ENCODE measurements at places on chromosomes 7 and 10.

DNA sequence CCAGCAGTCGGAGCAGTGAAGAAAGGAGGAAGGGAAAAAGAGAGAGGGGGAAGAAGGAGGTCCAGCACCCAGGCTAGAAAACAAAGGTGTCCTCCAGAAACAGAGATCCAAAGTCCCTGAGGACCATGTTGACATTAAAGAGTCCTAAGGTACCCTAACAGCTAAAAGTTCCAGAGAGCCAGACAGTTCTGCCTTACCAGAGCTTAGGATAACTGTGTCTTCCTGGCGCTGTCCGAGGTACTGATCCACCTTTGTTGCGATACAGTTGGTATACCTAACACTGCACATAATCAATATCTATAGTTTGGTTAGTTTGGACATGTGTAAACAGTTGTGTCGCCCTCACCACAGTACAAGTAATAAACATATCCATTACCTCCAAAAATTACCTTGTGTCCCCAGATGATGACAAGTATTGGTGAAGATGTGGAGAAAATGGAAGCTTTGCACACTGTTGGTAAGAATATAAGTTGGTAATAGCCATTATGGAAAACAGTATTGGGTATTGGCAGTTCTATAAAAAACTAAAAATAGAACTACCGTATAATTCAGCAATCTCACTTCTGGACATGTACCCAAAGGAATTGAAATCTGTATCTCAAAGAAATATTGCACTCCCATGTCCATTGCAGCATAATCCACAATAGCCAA, 59.8 kb downstream of the GRID1 start:
- no peak for DNase-seq

DNA sequence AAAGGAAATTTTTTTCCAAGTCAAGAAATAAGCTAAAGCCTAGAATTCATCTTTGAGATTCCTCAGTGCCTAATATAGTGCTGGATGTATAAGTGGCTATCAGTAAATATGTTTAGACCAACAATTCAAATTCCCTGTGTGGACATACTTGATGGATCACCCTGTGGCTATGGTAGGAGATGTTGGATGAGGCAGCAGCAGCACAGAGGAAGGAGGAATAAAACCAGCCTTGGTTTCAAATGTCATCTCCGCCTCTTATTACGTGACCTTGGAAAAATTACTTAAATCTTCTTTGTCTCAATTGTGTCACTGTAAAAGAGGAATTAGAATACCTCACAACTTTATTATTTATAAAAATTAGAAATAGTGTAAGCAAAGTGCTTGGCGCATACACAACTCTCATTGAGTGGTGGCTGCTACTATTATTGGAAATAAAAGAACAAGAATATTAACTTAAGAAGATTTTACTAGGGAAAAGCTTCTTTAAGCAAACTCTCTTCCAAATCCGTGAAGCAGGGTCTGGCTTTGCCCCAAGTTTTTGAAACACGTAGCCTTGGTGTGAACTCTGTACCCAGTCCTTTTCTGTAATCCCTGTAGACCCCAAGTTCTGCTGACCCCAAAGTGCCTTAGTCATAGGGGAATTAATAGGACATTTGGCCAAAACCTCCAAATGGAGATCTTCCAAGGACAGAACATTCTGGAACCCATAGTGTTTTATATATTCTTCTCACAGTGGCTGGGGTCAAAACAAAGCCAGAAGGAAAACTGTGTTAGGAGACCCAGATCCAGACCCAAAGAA, 283.8 kb downstream of the PTEN start:
- DNase-seq = no peak

GRCh38 chr10:44761076-44761475, 150.1 kb upstream of the TMEM72 start:
- DNase-seq = no peak

GRCh38 chr7:11294965-11295364, 321.3 kb downstream of the PHF14 start:
- DNase-seq = no peak

GRCh38 chr10:11685787-11686218, 56.4 kb upstream of the ECHDC3 start:
- peak; percentile 45 for DNase-seq

GRCh38 chr10:34423673-34424625, 391.1 kb downstream of the PARD3 start:
- no peak for DNase-seq

DNA sequence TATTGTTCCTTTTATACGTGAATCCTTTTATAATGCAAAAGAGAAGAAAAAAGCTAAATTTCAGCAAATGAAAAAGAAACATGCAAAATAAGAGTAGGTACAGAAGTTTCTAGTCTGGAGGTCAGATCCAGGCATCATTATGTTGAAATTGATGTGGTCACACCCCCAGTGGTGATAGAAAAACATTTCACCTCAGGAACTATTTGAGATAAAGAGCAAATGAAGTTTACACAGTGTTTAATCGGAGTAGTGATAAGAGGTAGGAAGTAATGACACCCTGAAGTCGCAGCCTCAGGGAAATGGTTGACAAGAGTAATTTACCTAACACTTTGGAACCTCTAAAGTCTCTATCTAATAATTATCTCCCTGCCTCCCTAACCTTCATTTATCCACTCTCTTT, 536.0 kb upstream of the STEAP1 start:
- no peak for DNase-seq

DNA sequence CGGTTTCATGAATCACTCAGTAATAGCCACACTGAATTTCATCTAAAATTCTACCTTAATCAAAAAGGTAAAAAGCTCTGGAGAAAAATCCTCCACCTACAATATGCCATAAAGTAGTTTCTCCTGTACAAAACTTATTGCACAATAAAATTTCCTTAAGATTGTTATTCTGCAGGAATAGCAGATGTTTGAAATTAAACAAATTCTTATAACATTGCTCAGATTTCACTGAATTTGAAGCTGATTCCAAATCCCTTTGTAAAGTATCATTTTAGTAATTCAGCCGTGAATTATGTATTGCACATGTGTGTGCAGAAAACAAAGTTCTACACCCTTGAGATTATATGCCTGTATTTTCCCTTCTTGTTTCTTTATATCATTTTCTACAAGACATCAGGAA, 123.8 kb downstream of the AMPH start:
- DNase-seq = no peak

- DNase-seq = no peak
Observed at GRCh38 chr7:134645935-134646334, 718 bp upstream of the BPGM start.

- no peak for DNase-seq
Observed at GRCh38 chr7:151813445-151813844, 63.5 kb downstream of the PRKAG2 start.

DNA sequence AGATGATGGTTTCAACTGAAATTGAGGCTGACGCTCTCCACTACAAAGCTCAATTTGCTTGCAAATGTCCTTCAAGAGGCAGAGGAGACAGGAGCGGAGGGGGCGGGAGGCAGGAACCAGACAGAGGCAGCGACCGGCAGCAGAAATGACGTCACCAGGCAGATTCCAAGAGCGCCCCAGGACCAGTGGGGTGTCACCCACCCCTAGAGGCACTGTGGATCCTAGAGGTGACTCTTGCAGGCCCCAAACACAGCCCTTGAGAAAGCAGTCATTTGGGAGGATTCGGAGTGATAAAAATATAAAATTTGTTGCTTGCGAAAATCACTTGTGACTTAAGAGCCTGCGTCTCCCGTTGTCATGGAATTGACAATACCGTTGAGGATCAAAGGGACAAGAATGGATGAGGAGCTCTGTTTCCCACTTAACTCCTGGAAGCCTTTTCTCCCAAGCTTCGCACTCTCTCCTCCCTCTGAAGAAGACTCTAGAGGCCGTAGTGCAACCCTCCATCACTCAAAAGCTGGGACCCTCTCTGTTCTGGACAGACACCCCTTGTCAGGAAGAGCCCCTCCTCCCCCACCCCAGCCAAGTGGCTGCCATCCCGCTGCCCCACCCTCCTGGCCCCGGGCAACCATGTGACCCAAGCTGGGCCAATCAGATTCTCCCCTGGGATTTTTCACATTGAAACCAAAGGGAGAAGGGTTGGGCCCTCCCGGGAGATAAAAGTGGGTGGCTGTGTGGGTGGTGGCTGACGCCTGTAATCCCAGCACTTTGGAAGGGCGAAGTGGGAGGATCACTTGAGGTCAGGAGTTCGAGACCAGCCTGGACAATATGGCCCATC, 16.3 kb upstream of the SLC29A4 start:
- no peak for DNase-seq

Measured in activated CD8-positive, alpha-beta memory T cell treated with anti-CD3 and anti-CD28 coated beads, Interleukin-2, amount 50 U/mL, for 4 hours (primary cell).